Activated CD8-positive, alpha-beta memory T cell treated with anti-CD3 and anti-CD28 coated beads, Interleukin-2, amount 50 U/mL, for 48 hours (primary cell): ENCODE measurements at places on chromosomes 2 and 18.

DNA sequence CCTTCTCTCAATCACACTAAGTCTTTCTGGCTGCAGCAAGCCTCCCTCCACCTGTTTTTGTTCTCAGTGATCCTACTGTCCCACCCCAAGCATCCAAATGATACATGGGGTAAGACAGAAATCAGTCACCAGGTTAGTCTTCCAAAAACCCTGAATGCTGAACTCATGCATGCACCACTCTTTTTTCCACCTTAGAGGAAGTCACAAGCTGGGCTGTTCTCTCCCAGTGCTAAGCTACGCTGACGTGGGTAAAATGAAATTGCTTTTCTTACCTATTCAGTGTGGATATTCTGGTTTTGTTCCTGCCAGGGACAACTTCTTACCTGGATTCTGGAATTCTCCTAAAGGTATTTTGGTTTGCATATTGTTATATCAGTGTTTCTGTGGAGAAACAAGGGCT is 54.2 kb downstream of the LANCL1 start:
- DNase-seq: no peak

- no peak for DNase-seq
Observed at GRCh38 chr2:26576565-26577441, 64.4 kb downstream of the CIB4 start.

GRCh38 chr18:44767807-44768206 is 87.1 kb downstream of the SETBP1 start:
- no peak for DNase-seq

- DNase-seq: no peak
Observed at GRCh38 chr2:235676536-235676799, 182.6 kb downstream of the AGAP1 start.

DNA sequence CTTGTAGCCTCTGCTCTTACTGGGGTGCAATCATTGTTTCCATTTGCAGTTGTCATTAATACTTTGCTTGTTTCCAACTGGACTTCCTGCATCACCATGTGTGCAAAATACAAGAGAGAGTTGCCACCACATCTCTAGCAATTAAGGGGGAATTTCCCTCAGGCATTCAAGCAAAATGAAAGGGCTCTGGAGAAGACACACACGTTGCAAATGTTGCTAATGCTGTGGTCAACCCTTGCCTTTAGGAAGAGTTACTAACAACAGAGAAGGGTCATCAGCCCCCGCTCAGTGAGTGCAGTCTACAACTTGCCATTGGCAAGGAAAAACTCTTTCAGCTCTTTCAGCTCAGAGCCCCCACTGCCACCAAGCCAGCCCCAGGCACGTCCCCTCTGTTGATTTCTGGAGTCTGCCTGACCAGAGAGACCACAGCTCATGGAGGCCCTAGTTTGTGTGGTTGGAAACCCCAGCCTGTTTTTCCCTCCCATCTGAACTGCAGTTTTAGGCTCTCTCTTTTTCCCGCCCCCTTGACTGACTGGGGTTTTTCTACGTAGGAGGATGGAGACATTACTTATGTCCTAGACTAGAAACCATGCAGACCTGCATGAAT is 25.9 kb upstream of the GPR45 start:
- no peak for DNase-seq

DNA sequence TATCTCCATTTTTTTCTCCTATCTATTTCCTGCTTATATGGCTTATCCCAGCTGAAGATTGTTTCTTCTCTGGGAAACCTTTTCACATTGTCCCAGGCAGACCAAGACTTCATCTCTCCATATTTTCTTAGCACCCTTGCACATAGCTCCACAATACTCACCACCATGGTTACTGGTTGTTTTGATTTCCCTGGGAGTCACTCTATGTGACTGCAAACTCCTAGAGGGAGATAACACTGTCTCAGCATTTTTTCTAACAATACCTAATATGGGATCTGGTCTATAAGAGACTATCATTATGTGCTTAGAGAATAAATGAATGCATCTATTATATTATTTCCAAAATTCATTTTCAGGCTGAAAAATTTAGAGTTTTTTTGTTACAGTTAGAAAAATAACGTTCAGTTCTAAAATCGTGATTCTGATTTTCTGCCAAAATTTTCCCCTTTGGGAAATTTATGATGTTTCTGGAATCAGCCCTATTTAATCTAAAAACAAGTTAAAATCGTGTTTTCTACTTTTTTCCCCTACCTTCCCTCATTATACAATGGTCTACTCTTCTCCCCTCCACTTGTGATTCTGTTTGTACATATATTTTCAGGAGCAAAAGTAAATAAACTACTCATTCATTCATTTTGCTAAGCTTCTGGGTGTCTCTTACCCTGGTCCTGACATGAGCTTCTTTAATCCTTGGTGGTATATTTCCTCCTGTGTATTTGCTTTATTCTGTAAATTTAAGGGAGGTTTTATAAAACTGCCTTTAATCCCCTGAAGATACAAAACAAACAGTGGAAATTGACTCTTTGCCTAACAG is 95.4 kb downstream of the HNMT start:
- DNase-seq: no peak

GRCh38 chr2:191025135-191025534 is 11.2 kb upstream of the STAT1 start:
- no peak for DNase-seq

- no peak for DNase-seq
Observed at GRCh38 chr2:216375286-216375685, 3.0 kb upstream of the MARCHF4 start.

DNA sequence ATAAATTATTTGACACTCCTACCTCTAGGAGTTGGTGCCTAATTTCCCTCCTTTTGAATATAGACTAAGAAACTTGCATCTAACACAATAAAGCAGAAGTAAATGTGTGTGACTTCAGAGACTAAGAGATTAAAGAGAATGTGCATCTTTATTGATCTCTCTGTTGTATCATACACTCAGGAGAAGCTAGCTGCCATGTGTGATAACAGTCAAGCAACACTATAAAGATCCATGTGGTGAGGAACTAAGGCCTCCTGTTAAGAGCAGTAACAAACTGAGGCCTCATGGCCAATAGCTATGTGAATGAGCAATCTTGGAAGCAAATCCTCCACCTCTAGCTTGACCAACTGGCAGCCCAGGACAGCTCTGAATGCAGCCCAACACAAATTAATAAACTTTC is 3.4 kb downstream of the FANCL start:
- DNase-seq: no peak
